ENCODE measurements at places on chromosomes 1 and 21.
A peak's percentile ranks its signal among the peaks of the same experiment; 100 is the strongest.

DNA sequence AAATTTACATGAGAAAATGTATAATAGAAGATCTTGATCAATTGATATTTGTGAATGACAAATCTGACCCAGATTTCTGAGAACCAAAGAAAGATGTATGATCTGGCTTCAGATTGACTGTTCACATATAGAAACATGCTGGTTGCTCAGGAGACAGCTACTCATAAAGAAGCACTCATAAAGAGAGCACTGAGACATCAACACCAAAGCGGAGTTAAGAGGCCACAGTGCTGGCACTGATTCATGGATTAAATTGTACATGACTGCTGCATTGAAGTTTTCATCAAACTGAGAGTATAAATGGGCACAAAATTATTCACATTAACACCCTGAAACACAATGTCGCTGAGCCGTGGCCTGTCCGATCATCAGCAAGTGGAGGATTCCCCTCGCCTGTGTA, 46.2 kb downstream of the SH3GLB1 start:
- DNase-seq: no peak

GRCh38 chr21:27206368-27206982, 239.6 kb upstream of the ADAMTS5 start:
- no peak for DNase-seq

DNA sequence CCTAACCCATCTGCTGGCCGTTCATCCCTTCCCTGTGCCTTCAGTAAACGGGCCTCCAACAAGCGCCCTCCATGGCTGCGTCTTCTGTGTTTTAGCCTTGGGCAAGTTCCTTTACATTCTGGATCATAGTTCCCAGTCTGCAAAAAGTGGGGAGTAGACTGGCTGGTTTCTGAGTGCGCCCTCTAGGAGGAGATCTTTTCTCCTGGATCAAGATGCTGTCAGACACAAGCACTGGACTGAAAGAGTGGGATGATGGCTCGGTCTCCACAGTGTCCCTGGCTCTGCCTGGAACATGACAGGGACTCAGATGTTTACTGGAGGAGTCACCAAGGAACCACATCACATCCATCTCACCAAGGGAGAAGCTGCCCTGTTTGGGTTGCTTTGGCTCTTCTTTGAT, 88.8 kb downstream of the PRDM2 start:
- no peak for DNase-seq

DNA sequence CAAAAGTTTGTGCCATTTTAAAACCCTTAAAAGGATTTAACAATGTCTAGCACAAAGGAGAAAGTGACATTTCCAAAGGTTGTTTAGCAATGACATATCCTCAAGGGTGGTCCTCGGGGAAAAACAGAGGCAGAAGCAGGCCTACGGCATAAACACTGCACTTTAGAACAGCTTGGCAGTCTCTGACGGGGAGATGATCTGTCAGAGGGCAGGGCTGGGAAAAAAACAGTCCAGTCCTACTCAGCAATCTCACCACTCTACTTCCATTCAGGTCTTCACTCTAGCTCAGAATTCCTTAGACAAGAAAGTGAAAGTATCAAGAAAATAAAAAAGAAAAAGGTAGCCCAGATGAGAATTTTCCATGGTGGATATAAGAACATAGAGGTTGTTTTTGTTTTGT, 4.1 kb downstream of the CRYZ start:
- no peak for DNase-seq

GRCh38 chr1:112298558-112298957, 97.5 kb upstream of the CTTNBP2NL start:
- peak; percentile 8 for DNase-seq

DNA sequence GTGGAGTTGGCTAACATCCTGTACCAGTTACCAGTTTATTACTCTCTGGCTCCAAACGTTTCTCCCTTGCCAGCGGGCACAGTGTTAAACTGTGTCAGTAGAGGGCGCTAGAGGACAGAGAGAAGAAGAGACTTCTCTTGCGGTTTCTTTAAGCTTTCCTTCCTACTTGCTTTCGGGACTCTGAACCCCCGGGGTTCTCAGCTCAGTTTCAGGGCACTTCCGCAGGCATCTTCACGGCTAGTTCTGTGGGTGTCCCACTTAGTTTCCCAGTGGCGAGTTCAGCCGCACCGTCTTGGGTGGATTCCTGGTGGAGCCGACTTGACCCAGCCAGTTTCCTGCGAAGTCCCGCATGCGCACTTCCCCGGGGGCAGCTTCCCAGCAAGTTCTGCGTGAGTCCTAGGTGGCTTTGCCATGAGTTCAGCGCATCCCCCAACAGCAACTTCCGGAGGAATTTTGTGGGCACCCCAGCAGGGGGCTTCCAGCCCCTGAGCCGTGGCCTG, 37.9 kb upstream of the BTG2 start:
- peak; percentile 76 for DNase-seq

DNA sequence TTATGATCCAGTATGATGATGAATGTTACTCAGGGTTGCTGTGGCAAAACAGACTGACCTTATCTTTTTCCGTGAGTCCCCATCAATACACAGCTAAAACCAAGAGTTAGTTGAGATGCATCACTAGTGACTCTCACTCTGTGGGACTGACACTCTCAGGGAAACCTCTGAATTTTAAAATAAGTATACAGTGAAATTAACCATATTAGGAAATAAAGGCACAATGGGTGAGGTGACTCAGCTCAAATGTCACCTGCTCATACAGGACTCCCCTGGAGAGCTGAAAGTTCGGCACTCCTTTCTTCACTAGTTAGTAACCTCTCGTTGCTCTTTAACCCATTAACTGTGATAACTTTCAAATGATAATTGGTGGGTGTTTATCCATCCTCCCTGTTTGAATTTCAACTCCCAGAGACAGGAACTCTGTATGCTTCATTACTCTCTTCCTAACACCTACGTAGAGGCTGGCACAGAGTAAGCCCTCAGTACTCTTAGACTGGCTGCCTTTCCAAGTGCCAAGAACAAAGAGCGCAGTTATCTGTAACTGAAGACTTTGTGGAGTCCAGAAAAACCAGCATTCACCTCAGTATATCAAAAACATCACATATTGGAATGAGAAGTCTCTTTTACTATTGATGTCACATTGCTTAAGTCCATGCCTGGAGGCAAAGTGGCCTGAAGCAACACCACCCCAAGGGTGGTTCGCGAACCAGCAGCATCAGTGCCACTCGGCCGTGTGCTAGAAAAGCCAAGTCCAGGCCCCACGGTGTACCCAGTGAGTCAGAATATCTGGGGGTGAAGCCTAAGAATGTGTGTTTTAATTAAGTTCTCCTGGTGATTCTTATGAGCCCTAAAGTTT, 91.1 kb downstream of the NIBAN1 start:
- DNase-seq: no peak

- DNase-seq: no peak
These were observed 50.7 kb upstream of the ST6GALNAC3 start for GRCh38 chr1:76023669-76024435.

DNA sequence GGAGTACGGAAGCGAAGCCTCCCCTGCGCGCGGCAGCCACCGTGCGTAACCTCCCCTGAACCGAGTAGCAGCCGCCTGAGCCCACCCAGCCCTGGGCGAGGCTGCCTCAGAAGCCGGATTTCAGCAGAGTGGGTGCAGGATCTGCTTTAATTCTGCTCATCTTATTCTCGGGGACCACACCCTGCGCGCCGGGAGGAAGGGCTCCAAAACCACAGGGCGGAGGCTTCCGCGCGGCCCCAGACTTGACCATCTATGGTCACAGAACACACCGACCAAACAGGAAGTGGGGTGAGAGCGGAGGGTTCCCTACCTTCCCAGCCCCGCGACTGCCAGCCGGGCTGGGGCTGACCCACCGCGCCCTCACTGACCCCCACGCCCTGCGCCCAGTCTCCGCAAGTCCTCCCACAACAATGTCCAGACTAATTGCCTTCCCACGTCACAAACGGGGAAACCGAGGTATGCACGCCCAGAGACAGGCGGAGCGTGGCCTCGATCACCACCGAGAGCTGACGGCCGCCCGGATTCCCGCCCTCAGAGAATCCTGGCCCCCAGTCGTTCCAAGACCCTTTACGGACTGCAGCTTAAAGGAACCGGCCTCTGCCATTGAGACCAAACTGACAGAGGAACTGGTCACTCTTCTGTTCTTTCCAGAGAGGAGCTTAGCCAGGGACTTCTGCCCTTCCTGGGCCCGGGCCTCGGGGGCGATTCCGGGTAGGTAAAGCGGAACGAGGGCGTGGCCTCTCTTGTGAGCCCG, 595 bp upstream of the CAP1 start:
- DNase-seq: peak; percentile 87

- DNase-seq: peak; percentile 37
These were observed 485.3 kb upstream of the PTBP2 start for GRCh38 chr1:96236156-96236739.

GRCh38 chr1:186059752-186060151, 315.3 kb downstream of the TPR start:
- no peak for DNase-seq

DNA sequence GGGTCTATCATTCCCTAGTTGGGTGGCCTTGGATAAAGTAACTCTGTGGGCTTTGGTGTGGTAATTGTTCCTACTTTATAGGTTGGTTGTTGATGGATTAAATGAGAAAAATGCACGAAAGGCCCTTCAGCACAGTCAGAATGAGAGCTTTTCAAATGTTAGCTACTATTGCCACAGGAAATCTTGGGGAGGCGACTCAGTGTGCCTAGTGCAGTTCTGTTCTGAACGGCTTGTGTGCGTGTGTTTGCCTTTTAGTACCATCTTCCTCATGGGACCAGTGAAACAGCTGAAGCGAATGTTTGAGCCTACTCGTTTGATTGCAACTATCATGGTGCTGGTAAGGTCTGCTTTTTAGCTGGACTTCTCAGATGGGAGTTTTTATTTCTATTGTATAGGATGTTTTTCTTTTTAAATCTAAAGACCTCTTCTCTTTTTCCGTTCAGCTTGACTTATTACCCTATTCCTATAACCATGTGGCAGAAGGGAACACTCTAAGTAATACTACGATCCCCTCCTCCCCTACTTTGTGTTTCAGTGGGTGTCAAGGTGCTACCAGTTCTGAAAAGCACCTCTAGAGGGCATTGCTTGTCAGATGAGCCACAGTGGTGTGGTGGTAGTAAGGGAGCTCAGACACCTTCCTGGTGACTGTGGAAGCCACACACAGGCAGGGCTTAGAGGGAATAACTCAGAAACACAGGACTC, 9.2 kb downstream of the SFT2D2 start:
- DNase-seq: no peak

DNA sequence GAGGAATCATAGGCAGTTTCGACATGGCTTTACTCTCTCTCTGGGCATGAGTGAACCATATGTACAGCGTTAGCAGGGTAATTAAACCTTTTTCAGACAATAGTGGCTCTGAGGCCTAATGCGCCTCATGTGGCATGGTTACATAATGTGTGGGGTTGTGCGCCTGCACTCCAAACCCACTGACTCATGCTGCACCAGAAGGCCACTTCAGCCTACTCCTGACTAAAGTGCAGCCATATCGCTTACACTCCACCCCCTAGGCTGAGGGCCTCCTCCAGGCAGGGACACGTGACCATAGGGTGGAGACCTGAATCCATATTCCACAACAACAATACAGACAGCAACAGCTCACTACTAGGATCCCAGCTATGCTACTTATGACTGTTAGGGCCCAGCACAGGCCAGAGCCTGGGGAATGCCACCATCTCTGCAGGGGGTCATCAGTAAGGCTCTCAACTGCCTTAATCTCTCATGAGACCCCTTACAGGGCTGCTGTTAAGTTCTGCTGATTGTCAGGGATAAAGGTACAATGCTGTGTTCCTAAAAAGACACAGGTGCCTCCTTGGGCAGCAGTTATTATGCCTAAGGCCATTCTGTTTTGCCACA, 13.4 kb upstream of the ODF2L start:
- DNase-seq: peak; percentile 31

DNA sequence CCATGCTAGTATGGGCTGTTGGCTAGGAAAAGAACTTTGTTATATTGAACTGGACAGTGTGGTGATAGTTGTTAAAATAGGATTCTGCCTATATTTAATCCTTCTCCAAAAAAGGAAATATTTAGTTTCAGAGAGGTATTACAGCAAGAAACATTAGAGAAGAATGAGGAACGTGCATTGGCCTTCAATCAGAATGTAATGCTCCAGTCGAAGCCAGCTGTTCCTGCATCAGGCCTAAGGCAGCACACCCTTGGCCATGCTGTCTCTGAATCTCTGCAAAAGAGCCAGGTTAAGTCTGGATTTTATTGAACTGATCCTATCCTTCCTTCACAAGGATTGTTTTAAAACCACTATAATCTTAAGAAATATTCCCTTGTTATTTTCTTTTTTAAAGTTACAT, 35.3 kb upstream of the RALGPS2 start:
- DNase-seq: no peak

- DNase-seq: no peak
These were observed 22.0 kb downstream of the NENF start for GRCh38 chr1:212454741-212455140.

GRCh38 chr1:38133304-38133703, 86.7 kb upstream of the POU3F1 start:
- no peak for DNase-seq

GRCh38 chr1:64268653-64269557, 65.5 kb downstream of the UBE2U start:
- DNase-seq: peak; percentile 51

DNA sequence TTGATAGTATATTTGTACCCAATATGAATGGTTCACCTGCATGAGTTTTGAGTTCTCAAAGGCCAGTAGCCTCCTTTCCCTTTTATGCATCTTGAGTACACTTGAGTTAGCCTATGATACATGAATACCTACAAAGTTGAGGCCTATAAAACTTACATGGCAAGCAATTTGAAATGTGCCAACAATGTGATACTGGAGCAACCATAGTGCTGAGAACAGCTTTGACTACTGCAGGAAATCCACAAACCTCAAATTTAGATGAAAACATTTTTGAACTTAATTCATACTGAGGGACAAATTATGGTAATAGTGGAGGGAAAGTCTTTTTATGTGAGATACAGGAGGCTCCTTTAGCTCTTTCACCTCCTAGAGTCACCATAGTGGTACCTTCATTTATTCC, 37.4 kb downstream of the LEPR start:
- no peak for DNase-seq

DNA sequence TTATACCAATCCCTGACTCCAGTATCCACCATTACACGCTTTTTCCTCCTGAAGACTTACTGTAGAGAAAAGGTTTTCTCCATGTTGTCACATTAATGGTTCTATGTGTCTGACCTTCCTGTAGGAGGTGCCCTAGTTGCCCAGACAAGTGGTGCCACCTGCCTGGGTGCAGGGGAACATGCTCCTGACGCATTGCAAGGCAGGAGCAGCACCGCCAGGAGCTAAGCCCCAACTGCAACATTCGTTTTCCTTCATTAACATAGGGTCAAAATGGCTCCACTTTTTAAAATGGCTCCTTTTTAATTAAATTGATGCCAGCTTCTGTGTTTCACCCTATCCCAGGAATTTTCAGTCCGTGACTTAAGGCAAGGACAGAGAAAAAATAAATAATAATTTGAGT, 220.1 kb upstream of the SAMSN1 start:
- no peak for DNase-seq

Data from fibroblast of skin of left quadriceps (primary cell).